ENCODE measurements at places on chromosomes 16 and 17.

DNA sequence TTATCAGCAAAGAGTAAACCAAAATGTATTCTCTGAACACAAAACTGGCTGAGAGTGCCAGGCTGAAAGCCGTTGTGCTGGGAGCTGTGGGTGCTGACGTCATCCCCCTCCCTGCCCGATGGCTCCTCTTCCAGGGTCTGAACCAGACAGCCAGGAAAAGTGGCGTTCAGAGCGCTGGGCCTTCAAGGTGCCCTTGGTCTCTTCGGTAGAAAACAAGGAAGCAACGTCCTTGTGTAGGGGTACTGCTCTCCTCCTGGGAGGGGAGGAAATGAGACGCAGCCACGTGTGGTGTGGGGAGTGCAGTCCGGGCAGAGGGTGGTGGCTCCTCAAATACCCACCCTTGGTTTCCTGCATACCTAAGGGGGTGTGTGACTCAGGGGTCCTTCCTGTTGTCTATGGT lies 394.7 kb downstream of the SEC14L1 start:
- no peak for DNase-seq

GRCh38 chr17:17708816-17709215 lies 27.6 kb downstream of the RAI1 start:
- no peak for DNase-seq

GRCh38 chr17:42247734-42248133 lies 28.5 kb downstream of the STAT5B start:
- no peak for DNase-seq

DNA sequence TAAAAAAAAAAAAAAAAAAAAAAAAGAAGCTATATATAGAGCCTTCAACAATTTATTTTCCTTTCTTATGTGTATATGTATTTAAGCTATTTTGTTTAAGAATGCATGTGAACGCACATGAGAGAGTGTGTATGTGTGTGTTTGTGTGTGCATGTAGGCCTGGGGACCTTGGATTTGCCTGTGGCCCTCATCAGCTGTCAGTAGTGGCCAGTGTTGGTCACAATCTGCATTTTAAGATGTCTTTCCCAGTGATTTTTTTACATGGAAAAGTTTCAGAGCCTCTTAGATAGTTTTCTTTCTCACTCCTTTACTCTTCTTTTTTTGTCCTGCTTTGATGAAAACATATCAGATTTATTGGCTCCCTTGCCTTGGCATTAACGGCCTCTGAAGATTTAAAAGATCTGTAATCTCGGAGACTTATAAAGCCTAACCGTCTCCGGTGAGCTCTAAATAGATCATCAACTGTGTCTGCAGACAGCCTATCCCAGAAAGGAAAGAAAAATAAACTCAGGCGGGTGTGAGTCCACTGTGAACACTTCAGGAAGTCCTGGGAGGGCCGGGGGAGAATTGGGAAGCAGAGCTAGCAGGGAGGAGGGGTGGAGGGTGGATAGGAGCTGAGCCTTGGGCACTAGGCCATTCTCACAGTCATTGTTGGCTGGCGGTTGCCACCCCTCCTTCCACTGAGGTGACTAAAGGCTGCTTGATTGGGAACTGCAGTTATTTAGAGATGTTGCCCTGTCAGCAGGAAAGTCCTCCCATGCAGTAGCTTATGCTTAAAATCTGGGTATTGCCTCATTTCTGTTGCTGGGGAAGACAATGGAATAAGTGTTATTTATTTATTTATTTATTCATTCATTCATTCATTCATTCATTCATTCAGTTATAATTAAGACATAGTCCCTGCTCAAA lies 86.8 kb downstream of the WWP2 start:
- no peak for DNase-seq

DNA sequence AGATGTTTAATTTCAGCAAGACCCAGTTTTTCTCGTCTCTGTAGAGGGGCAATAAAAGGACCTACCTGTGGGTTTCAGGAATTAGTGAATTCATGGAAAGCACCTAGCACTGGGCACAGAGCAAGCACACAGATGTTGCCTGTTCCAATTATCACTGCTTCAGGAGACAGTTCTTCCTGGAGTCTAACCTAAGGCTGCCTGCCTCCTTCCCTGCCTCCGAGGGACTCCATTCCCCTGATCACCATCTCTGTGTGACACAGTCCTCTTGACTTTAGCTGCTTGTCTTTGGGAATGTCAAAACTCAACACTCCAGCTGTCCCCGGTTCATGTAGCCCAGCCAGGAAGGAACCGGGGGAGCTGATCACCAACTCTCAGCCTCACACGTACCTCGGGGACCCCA lies 474.9 kb downstream of the SLC39A11 start:
- no peak for DNase-seq

- DNase-seq = no peak
Measured at GRCh38 chr17:77444984-77445759, 304.4 kb downstream of the SEC14L1 start.

DNA sequence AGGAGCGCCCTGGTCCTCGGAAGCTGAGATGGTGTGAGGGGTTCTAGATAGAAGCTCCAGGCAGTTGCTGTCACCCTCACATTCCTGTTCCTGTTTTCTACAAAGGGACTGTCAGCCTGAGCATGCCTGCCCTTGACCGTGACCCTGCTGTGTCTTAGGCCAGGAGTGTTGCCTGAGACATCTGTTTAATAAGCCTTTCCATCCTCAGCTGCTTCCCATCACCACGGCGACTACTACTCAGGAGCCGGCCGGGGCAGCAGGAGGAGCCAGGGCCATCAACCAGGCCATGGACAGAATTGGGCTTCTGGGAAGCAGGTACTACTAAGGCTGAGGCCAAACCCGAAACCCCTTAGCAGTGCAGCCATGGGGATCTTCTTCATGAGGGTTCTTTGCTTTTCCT lies 151.4 kb downstream of the KATNIP start:
- DNase-seq = no peak

DNA sequence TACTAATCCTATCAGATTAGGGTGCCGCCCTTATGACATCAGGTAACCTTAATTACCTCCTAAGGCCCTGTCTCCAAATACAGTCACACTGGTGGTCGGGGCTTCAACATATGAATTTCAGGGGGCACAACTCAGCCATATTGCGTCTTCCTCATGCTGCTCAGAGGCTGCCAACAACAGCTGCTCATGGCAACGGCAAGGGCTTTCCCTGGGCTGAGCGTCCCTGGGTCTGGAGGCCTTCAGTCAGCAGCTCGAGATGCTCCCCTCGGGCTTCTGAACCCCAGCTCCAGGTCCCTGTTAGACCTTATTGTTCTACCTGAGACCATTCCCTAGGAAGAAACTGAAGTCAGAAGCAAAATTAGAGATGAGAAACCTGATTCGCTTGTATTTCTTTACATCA lies 157.2 kb downstream of the TMEM132E start:
- DNase-seq = no peak

GRCh38 chr17:81420769-81421462 lies 25.7 kb downstream of the BAHCC1 start:
- DNase-seq = no peak

- DNase-seq = no peak
Measured at GRCh38 chr17:49197346-49197998, 12.9 kb downstream of the GNGT2 start.

DNA sequence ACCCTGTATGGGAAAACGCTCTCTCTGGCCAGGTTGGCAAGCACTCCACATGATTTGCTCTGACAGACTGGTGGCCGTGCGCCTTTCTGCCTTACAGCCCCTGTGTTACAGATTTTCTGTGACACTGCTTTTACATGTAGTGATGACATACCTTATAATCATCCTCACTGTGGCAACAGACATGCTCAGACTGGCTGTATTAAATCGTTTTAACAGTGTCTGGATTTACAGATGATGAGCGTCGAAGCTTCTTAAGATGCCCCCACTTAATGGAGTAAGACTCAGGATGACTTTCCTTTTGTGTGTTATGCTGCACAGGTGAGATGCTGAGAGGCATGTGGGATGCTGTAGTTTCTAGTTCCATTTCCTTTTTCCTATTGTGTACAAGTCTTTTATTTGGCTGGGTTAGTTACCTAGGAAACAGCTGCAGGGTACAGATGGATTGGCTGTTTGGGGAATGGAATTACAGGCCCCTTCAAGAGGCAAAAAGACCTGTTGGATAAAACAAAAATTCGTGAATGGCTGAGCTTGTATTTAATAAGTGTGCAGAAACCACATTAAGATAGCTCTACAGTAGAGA lies 20.9 kb upstream of the VWA3A start:
- DNase-seq = no peak

DNA sequence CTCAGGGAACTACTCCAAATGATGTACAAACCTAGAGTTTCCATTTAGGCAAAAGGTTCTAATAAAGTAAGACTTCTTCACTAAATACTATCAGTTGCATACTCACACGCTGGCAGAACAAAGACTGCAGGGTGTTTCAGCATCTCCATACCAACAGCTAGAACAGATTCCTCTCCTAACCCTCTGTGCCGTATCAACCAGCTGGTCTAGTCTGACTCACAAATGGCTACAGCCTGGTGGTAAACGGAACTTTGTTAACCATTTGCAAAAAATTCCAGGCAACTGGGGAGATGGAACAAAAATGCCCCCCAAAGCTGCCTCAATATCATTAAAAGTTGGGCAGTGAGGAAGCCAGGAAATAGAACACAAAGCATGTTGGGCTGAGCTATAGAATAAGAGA lies 217.1 kb downstream of the GRIN2A start:
- no peak for DNase-seq

DNA sequence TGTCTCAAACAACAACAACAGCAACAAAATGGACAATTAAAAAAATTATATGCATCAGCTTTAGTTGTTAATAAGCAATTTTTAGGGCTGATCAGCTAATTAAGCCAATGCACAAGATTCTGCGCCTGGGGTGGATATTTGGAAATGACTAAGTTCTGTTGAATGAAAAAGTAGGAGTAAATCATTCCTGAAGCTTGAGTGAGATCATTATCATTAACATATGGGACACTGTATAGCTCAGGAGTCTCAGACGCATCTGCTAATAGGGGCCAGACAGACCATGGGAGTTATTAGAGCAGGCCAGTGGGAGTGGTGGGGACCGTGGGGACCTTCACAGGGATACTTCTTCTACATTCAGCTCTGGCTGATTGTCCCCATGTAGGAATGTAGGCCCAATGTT lies 22.8 kb downstream of the IRX5 start:
- no peak for DNase-seq

- no peak for DNase-seq
Measured at GRCh38 chr17:66518677-66519076, 216.3 kb downstream of the PRKCA start.

DNA sequence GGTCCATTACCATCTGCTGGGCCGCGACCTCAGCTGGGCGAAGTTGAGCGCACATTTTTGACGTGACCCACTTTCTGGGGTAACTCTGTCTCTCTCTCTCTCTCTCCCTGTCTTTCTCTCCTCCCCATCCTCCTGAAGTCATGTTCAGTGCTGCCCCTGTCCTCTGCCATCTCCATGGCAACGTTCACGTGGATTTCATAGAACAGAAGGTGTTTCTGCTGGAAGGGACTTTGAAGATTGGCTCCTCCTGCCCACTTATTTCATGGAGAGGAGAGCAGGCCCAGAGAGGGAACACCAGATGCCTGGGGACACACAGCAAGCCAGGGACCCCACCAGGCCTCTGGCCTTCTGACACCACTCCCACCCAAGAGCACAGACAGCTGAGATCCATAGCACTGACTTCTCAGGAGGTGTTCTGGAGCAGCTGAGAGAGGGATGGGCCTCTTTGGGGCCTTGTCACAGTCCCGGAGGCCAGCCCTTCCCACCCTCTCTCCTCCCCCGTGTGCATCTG lies 4.2 kb upstream of the CCNF start:
- no peak for DNase-seq

- DNase-seq = no peak
Measured at GRCh38 chr16:63481060-63481459, 1444.8 kb upstream of the CDH8 start.

DNA sequence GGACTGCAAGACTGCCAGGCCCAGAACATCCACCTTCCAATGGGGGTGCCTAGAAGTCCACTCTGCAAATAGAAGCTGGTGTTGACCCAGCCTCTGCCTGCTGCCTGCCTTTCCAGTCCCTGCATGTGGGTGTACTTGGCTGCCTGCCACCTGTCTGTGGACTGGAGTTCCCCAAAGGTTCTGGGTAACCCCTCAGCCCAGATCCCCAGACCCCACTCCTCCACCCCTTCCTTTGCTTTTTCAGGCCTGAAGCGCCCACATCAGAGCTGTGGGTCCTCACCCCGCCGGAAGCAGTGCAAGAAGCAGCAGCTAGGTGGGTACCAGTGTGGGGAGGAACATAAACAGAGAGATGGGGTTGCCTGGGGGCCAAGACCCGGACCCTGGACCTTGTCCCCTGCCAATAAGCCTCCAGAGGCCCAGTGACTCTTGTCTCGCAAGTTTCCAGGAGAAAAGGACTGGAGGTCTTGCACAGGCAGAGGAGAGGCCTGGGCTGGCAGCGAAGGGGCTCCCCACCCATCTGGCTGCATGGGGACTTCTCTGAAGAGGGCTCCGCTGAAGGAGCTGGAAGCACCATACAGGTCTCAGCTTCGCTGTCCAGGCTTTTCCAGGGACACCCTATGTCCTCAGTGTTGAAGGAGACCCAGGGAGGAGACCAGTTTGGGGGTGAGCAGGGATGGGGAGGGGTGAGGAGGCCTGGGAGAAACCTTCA lies 34.3 kb downstream of the NLRC5 start:
- no peak for DNase-seq

DNA sequence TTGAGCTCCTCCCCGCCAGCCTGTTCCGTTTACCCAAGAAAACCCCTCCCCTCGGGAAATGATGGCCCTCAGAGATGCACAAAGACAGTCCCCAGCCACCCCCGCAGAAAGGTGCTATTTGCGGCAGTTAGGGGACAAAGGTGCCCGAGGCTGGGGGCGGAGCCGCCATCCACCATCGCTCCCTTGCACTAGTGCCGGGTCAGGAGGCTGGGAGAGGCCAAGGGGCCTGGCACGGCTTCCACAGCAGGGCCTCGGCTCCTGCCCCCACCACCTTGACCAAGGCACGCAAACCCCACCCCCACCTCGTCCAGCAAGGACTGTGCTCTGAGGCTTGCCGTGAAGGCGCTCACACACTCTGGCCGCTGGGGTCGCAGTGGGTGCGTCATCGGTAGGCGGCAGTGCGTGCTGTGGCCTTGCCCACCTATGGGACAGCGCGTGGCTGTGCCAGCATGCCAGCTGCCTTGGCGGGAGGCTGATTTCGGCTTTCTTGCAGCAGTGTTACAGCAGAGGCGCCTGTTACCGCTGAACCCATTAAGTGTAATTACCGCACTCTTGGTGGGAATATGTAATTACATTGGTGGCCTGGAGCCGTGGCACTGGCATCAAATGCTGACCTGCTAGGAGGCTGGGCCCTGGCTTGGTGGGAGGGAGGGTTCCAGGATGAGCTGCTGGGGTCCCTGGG lies 31.8 kb downstream of the TPSG1 start:
- peak; percentile 2 for DNase-seq

GRCh38 chr17:7081341-7082062 lies 1.5 kb upstream of the CLEC10A start:
- DNase-seq = no peak

DNA sequence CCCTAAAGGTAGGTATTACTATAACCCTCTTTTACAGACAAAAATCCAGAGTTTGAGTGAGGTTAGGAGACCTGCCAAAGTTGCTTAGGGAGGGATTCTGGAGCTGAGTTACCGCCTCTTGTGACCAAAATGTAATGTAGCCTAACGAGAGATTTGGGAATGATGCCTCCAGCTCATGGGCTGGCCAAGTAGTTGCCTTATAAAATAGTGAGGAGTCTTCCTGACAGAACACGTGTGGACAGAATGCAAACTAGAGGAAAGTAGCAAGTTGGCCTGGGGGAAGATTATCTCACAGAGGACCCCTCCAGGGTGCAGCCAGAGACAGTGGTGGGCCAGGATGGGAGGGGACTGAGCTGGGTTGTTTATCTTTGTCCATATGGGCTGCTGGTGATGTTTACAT lies 543.7 kb upstream of the CDH11 start:
- no peak for DNase-seq

- no peak for DNase-seq
Measured at GRCh38 chr17:75476752-75477489, 20.5 kb downstream of the TMEM94 start.

- DNase-seq = no peak
Measured at GRCh38 chr17:83109793-83110645, 30.6 kb downstream of the METRNL start.
